ENCODE measurements at places on chromosomes 4 and X.

DNA sequence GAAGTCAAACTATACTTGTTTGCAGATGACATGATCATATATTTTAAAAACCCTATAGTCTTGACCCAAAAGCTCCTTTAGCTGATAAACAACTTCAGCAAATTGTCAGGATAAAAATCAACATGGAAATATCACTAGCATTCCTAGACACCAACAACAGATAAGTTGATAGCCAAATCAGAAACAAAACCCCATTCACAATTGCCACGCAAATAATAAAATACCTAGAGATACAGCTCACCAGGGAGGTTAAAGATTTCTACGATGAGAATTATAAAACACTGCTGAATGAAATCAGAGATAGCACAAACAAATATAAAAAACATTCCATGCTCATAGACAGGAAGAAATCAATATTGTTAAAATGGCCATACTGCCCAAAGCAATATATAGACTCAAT, 605.0 kb upstream of the GRIA3 start:
- no peak for DNase-seq

DNA sequence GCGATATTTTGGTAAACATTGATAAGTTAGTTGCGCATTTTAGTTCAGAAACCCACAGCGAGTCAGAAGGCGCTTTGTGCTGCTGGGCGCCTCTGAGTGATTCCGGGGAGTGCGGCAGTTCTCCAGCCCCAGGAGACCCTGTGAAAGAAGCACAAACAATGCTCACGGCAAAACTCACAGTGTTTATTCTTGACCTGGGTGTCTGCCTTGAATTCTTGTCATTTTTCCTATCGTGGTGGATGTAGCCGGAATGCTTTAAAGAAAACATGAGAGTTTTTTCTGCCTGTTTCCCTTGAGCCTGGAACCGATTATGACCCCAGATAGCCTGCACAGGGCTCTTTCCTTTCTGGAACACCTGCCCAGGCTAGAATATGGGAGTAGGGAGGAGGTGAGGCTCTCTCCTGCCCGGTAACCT, 6.7 kb downstream of the TBL1X start:
- DNase-seq = no peak

GRCh38 chrX:130114141-130114588, 3.9 kb upstream of the ELF4 start:
- DNase-seq = no peak

GRCh38 chr4:100981447-100982204, 365.7 kb downstream of the PPP3CA start:
- no peak for DNase-seq

DNA sequence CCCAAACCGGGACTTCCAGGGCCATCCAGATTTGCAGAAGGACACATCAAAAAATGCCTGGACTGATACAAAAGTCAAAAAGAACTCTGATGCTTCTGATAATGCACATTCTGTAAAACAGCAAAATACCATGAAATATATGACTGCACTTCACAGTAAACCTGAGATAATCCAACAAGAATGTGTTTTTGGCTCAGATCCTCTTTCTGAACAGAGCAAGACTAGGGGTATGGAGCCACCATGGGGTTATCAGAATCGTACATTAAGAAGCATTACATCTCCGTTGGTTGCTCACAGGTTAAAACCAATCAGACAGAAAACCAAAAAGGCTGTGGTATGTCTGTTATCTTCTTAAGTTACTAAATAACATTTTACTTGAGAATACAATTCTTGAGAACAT, 9.2 kb downstream of the PLK4 start:
- DNase-seq = no peak

GRCh38 chr4:133484287-133484686, 335.2 kb downstream of the PCDH10 start:
- DNase-seq = no peak

DNA sequence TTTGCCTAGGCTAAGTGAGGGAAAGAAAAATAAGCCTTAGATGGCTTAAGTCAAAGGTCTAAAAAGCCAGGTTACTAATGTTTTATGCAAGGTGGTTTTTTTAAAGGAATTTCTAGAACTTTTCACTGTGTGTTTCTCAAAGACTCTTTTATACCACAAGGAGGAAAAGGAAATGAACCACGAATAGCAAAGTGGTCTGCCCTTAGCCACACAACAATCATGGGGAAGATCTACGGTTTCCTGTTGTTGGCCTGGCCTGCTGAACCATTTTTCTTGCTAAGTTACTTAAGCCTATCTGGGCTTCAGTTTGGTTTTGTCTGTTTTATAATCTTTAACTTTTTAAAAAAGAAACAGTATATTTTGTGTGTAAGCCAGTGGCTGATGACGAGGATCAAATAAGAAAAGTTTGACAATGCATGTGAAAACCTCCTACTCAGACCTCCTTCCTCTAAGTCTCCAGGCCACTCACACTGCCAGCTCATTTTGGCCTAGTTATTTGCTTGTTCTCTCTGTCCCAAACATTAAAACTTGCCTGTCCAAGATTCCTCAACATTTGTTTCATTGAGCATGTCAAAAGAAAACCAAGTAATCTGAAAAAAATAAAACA, 56.7 kb upstream of the COL25A1 start:
- DNase-seq = no peak

- DNase-seq = no peak
These were observed 613.5 kb downstream of the IQCM start for GRCh38 chr4:149202117-149202516.

GRCh38 chr4:17068891-17069290, 170.4 kb upstream of the LDB2 start:
- DNase-seq = no peak

GRCh38 chr4:117515921-117516320, 430.5 kb upstream of the TRAM1L1 start:
- DNase-seq = no peak

DNA sequence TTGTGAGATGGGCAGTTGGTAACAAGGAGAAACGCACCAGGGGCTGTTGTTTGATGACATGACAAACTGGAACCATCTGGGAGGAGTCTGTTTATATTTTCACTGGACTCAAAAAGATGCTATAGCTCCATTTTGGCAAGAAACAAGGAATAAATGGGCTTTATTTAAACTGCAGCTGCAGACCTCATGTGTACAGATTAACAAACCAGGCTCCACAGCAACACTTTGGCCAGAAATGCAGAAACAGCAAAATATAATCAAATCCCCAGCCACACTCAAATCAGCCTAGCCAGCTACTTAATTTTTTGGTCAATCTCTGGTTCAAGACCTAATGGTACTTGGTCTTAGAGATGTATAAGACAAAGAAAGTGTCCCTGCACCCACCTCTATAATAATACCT, 52.7 kb downstream of the ASB9 start:
- no peak for DNase-seq

DNA sequence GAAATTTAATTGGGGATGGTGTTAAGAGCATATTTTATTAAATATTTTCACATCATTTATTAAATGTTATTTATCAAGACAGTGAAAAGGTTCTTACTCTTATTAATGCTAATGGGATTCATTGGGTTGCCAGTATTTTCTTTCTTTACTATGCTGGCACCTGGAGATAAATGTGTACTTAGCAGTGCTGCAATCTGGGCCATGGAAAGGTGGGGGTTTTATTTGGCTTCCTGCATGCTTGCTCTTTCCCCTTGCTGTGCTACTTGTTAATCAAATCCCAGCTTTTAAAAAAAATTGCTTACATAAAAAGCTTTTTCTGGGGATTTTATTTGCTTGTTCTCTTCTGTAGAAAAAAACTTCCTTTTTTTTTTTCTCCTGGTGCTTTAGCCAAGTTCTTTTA, 48.3 kb downstream of the ZAR1 start:
- DNase-seq = no peak

DNA sequence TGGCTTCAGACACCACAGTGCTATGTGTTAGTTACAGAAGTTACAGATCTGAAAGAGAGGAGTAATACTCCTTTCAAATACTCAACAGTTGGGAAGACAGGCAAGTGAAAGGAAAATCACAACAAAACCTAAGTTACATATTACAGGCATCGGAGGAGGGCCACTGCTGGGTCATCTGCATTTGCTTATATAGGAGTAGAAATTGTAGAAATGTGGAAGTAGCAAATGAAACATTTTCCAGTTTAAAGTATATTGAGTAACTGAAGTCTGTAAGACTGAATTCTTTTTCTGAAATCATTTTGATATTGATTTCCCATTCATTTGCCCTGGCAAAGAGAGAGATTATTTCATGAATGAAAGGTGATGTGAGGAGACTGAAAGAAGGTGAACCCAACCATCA, 201.7 kb downstream of the SPRY1 start:
- no peak for DNase-seq

DNA sequence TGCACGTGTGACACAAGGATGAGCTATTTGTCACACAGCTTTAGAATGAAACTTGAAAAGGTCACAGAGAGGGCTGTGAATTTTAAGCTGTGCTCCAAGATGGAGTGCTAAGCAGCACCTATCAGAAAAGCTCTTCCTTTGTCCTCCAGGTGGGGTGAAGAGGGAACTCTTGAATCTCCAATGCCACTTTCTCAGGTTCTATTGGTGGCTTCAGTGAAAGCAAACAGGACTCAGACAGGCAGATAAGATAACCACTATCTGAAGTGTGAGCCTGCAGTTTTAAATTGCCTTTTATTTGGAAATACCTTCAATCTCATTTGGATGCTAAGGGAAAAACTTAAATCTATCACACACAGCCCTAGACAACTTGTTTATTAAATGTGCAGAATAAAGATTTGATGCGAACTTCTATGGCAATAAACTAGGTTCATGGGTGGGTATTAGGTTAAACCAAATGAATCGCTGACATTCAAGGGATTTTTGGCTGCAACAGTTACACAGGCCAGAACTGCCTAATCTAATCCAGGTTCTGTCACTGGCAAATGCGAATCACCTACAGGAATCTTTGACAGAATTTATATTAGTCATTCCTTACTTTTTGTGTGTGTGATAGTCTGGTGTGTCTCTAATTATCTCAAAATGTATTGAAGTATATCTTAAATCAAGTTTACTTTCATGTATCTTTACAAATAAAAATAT, 13.6 kb upstream of the PDGFRA start:
- peak; percentile 46 for DNase-seq

GRCh38 chrX:119238557-119238956, 2.5 kb downstream of the PGRMC1 start:
- no peak for DNase-seq

- no peak for DNase-seq
These were observed 38.9 kb downstream of the NOP14 start for GRCh38 chr4:2924286-2924685.

GRCh38 chr4:37533286-37534033, 152.7 kb downstream of the RELL1 start:
- DNase-seq = no peak

DNA sequence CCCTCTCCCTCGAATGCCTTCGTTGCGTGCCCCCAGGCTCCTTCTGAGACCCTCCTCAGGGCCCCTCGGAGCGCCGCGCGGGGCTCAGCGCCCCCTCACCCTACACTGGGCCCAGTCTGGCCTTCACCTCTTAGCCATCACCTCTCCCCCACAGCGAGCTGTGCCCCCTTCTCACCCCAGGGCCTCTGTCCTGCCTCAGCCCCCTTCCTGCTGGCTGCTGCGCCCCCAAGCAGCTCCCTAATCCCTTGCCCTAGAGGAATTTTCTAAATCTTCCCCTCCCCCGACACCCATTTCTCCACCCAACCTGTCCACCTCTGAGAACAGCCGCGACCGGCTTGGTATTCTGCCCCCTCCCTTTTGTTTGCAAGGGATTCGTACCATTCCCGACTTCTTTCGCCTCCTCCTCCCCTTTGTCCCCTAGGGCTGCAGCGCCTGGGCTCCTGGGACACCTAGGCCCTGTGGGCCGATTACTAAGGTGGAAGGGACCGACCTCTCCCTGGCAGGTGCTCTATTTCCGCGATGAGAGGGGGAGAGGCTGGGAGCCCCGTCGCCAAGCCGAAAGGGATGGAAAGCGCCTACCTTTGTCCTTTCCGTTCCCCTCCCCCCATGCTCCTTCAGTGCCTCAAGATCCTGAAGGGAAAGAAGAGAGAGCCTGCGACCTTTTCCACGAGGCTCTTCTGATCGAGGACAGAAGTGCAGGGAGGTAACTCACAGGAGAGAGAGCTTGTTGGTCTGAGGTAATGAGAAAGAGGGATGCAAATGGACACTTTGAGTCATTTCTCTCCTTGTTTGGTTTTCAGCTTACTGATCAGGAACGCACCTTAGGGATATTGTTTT, 10.9 kb downstream of the DLG3 start:
- no peak for DNase-seq

DNA sequence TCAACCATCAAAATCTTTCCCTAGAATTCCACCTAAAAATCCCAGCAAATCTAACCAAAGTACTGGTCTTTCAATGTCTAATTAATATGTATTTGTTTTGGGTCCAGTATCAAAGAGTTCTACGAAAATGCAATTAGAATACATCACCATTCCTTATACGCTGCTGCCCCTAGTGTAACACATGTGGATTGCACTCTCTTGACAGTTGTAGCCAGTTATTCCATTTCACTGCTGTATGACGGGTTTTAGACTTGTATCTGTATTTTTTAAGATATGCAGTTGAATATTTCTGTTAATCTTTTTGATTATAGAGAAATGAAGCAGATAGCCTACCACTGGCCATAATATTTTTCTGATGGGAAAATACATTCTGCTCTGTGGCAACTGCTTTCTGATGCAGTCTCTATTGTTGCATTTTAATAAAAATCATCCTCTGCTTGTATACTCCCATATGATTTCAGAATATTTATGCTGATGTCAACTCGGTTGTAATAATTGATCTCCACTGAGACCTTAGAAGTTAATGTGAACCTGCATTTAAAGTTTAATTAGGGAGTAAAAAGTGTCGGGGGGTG, 17.1 kb upstream of the PAGE2B start:
- DNase-seq = peak; percentile 29

GRCh38 chr4:11428231-11428898, at the start of gene HS3ST1:
Gene HS3ST1, minus strand, starts transcription at chr4:11428894. Its CDS starts 28,889 bp downstream, at chr4:11400005.
- DNase-seq = no peak

DNA sequence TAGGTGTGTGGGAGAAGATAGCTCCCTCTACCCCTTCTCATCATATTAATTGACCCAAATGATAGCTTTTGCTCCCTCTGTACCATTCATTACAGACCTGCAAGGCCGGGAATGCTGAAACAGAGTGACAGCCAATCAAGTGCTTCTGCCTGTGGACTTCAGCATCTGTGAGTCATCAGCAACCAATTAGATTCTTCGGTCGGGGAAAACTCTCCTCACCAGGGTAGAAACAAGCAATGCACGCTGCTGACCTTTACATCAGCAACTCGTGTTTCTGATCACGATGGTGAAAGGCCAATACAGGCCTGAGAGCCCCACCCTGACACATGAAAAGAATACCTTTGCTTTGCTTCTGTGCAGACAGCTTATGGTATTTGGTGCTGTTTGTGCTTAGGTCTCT, 347.2 kb upstream of the DDX53 start:
- peak; percentile 66 for DNase-seq

- DNase-seq = no peak
These were observed 30.1 kb downstream of the HAND2 start for GRCh38 chr4:173499658-173500535.

- peak; percentile 25 for DNase-seq
These were observed 104.0 kb downstream of the FAM53A start for GRCh38 chr4:1579901-1580691.

DNA sequence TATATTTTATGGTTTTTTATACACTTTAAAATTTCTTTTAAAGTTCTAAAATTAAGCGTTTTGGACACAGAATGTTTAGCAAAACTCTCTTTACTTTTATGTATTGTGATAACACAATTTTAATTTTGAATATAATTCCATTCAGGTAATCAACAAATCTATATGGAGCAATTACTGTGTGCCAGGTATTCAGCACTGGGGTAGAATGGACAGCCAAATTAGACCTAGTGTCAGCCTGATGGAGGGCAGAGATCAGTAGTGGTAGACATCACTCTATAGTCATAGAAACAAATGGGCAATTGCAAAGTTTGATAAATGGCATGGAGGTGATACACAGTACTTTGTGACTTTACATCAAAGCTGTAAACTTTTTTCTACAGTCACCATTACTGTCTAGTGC, 41.8 kb upstream of the UNC5C start:
- no peak for DNase-seq

GRCh38 chr4:171130256-171130801, 682.9 kb upstream of the GALNTL6 start:
- DNase-seq = peak; percentile 13

Measured in SK-N-DZ (cell line).